ENCODE measurements at places on chromosomes 7 and 10.

GRCh38 chr7:45697576-45698136, 123.5 kb downstream of the ADCY1 start:
- no peak for DNase-seq

DNA sequence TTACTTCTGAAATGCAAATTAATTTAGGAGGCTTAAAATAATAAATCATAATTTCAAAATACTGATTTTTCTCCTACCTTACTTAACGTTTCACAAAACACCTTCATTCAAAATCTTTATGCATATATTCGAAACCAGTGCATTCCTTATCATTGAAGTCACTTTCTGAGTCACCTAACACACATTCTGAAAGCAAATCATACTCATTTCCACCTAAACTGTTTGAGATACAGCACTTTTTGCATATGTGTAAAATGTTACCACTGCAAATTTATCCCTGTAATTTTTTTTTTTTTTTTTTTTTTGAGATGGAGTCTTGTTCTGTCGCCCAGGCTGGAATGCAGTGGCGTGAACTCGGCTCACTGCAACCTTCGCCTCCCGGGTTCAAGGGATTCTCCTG, 15.7 kb downstream of the PPP3CB start:
- no peak for DNase-seq

DNA sequence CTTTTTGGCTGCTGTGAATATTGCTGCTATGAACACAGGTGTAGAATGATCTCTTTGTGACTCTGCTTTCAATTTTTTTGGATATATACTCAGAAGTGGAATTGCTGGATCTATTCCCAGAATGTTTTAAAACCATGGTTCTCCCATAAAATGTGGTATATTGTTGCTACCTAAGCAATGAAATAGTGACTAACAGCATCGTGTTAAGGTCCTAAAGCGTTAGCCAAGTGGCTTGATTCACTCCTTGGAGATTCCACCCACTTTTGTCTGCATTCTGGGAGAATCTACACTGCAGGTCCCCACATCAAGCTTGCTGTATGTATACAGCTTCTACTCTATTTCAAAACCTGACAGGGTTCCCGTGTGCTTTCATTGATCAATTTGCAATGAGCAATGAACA, 105.6 kb downstream of the CDK6 start:
- no peak for DNase-seq

DNA sequence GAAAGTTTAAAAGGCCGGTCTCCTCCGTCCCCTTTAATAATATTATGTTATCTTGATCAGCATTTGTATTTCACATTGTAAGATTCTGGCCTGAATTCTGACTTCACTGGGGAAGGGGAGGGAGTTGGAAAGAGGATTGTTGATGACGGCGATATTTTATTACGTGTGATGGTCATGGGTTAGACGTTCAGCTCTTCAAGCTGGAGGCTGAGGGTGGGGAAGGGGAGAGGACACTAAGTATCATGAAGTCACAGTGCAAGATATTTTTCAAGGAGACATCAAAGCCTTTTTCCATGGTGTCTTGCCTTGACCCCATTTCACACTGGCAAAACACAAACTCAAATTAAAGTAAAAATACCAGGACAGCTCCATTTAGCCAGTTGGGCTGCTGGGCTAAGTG, 126.7 kb downstream of the WDR11 start:
- no peak for DNase-seq

GRCh38 chr7:112199035-112199655, 7.1 kb downstream of the DOCK4 start:
- DNase-seq = no peak

- DNase-seq = no peak
These were observed 236.7 kb upstream of the KLF14 start for GRCh38 chr7:130970696-130971095.

GRCh38 chr7:42198296-42198695, 38.7 kb downstream of the GLI3 start:
- peak; percentile 88 for DNase-seq

DNA sequence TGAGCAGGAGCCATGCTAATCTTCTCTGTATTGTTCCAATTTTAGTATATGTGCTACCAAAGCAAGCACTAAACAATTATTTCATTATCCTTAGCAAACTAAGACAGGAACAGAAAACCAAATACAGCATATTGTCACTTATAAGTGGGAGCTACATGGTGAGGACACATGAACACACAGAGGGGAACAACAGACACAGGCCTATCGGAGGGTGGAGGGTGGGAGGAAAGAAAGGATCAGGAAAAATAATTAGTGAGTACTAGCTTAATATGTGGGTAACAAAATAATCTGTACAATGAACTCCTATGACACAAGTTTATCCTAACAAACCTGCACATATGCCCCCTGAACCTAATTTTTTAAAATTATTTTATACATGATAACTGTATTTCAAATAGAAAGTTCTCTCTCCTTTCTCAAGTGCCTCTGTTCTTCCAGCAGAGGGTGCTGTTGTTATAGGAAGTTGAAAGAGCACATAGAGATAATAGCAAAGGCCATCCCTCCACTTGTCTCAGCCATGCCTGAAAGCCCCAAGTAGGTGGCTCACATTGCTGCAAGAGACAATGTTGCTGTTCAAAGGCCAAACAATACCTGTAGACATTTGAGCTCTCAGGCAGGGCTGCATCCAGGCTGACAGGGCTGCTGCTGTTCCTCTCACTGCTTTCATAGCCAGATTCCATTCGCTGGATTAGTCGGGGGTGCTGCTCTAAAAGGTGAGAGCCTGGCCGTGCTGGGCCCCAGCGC, 33.4 kb upstream of the PPP3CB start:
- no peak for DNase-seq

GRCh38 chr7:115356139-115356746, 434.3 kb downstream of the MDFIC start:
- no peak for DNase-seq

- DNase-seq = no peak
These were observed 136.0 kb downstream of the MGMT start for GRCh38 chr10:129602938-129603535.

DNA sequence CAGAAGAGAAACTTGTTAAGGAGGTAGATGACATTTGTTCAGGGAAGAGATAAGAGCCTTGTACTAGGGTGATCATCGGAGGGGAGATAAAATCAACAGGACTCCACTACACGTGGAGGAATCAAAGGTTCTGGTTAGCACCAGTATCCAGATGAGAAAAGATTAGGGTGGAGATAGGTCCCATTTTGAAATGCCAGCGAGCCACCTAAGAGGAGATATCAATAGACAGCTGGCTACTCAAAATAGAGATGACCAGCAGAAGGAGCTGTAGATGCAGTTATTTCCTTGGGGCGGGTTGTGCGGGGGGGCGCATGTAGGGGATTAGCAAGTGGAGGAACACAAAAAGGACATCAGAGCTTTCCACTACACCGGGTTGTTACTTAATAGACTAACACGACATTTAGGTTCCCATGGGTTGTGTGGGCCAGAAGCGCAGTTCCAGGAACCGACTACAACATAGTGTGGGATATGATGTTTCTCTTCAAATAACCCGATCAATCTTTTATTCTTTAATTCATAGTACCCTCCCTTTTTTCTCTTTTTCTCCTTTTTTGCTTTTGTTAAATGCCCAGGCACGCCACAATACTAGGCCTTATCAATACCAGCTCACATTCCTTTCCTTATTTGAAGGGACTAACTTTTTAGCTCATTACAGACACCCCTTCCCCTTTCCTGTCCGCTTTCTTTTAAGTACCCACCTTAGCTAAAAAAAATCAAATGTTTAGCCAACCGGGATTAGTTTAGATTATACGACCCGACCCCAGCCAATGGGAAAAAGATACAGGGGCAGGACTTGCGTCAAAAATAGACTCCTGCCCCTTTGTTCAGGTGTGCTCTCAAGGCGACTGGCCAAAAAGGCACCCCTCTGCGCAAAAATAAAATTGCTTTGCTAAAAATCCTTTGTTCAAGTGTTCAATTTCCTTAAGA, 2.0 kb upstream of the KIF11 start:
- no peak for DNase-seq

- no peak for DNase-seq
These were observed 18.6 kb downstream of the ST7 start for GRCh38 chr7:116971869-116972268.

DNA sequence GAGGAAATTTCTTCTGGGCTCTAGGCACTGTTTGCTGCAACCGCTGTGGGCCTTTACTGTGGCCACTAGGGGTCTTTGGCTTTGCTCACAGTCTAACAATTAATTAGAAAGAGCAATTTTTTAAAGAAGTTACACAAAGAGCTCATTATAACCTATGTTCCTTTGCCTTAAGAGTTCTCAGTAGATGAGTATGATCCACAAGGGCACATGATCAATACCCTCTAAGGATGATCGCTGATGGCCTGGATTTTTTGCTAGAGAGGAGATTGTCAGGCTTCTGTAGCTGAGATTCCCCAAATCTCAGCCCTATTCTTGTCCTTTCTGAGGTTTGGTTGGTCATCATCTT, 80.8 kb upstream of the RHOBTB1 start:
- no peak for DNase-seq

GRCh38 chr7:6567886-6568285, 9.4 kb upstream of the ZDHHC4 start:
- DNase-seq = no peak

- no peak for DNase-seq
These were observed 35.9 kb downstream of the FZD1 start for GRCh38 chr7:91299952-91300775.

- DNase-seq = no peak
These were observed 34.1 kb downstream of the KCNMA1 start for GRCh38 chr10:77603534-77603927.

DNA sequence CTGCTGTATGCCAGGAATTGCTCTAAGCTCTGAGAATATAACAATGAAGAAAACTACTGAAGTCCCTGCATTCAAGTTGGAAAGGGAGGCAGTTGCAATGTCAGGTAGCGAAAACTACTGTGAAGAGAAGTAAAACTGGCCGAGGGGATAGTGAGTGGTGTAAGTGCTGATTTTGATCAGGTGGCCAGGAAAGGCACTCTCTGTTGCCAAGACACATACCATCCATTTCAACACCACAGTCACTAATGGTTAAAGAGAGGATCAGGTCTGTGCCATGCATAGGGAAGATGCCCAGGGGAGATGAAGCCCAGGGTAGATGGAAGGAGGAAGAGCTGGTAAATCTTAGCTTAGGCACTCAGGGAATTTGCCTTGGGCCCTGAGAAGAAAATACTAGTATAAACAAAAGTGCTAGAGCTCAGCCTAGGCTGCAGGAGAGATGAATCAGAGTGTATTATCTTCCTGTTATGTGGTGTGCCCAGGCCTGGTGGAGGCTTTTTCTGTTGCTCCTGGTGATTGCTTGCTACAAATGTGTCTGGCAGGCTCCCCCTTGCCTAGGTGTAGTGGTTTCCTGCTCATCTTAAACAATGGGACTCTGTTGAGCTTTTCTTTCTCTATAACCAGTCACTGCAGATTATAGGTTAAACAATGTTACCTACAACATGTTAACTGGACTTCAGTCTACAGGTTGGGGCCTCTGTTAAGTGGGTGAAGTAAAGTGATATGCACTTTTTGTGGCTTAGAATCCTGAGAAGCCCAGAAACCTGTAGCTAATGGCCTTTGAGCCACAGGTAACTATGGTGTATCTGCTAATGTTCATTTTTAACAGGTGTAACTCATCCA, 125.5 kb downstream of the LRRC4 start:
- DNase-seq = no peak

- no peak for DNase-seq
These were observed 172.5 kb downstream of the ARHGAP21 start for GRCh38 chr10:24551161-24551560.

DNA sequence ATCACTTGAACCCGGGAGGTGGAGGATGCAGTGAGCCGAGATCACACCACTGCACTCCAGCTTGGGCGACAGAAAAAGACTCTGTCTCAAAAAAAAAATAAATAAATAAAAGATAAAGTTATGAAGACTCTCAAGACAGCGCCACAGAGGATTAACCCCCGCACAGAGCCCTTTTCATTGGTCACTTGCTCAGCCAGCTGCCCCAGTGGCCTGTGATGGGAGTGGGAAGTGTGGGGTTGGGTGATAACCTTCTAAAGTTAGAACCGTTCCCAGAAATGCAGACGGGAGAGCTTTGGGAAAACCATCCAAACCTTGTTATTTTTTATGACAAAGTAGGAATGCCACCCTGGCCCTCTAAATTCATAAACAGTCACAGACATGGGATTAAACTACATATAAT, 57.4 kb downstream of the PARP12 start:
- no peak for DNase-seq

DNA sequence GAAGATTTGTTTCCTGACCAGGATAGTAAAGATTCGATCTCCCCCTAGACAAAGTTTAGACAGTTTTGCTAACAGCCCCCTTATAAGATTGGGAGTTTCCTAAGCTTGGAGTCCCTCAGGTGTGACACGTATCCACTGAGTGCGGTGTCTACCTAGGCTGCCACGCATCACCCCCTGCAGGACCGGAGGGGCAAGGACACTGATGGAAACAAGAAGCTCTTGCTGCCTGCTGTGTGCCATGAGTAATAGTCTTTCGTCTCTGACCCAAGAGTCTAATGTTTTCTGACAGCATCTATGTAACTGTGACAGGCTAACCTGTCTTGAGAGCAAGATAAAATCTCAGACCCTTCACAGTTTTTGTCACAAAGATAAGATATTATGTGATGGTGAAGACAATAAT, 173.5 kb downstream of the SEMA3E start:
- DNase-seq = no peak

- DNase-seq = no peak
These were observed 36.1 kb downstream of the ADGRA1 start for GRCh38 chr10:133123746-133124356.

- DNase-seq = no peak
These were observed 398.9 kb downstream of the RPS24 start for GRCh38 chr10:78432583-78432982.

Data from RWPE2 (cell line).